ENCODE measurements at places on chromosomes 6 and 20. TPM values are rescaled to one million over a fixed set of nuclear protein-coding genes. Genes with fewer than 3 reads are reported as not detected.

The GNAS-AS1 gene
- 0.72 TPM for total RNA-seq

The SLC26A8 gene
- total RNA-seq: 0.07 TPM

The CDH22 gene
- total RNA-seq: not detected

The APOBEC2 gene
- not detected for total RNA-seq

The WFDC5 gene
- total RNA-seq: not detected

The SOX12 gene
- total RNA-seq: 6.6 TPM

The PET117 gene
- total RNA-seq: 7.8 TPM

The PERP gene
- 22.4 TPM for total RNA-seq

The SNRPB2 gene
- 33.9 TPM for total RNA-seq

The GPR6 gene
- total RNA-seq: not detected

The EPPIN gene
- total RNA-seq: 0.39 TPM

The BANF2 gene
- total RNA-seq: not detected

The EYA4 gene
- 0.65 TPM for total RNA-seq

The MUC21 gene
- not detected for total RNA-seq

All from smooth muscle cell of the pulmonary artery (primary cell).